Right lung (tissue), 10 donors: ENCODE measurements at places on chromosomes 1 and 21.

GRCh38 chr1:41468122-41468762, 16.2 kb downstream of the EDN2 start:
- DNase-seq = no peak

- DNase-seq = no peak
These were observed 16.0 kb upstream of the PIGV start for GRCh38 chr1:26771643-26772321.

DNA sequence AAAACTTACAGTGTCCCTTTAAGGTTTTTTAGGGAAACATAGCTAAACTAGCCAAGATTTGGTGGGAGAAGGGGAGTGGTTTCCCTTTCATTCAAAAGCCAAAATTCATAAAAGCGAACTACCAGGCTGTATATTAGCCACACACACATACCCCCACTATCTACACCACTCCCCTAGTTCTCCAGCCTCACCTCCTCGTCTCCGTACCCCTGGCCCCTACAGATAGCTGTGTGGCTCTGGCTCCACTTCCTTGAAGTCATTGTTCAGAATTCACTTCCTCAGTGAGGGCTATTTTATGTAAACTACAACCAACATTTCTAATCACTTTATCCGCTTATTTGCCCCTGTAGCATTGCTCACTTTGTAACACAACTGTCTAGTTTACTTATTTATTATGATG, 5.3 kb upstream of the DPH5 start:
- DNase-seq = no peak

- peak; percentile 31 for DNase-seq
These were observed 14.1 kb downstream of the PEA15 start for GRCh38 chr1:160219062-160219929.

GRCh38 chr1:79852004-79852403, 845.5 kb upstream of the ADGRL4 start:
- DNase-seq = no peak

GRCh38 chr1:175522880-175523279, 220.5 kb downstream of the TNR start:
- DNase-seq = no peak

DNA sequence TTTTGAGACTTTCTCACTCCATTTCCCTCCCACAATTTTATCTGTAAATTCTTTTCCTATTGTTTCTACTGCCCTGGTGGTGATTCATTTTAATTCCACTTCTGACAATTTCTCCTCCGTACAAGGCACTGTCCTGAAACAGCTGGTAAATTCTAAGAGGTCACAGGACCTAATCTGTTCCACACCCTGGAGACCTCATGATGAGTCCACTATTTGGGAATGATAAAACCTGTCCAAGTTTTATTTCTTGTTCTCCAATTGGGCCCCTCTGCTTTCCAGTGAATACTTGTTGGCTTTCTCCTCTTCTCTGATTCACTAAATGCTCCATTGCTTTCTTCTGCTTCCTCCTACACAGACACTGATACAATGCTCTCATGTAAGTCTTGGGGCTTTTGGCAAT, 343.1 kb upstream of the DUSP10 start:
- DNase-seq = no peak

- DNase-seq = no peak
These were observed 311.0 kb downstream of the MRPL39 start for GRCh38 chr21:25296252-25296651.

- no peak for DNase-seq
These were observed 443.5 kb upstream of the B3GALT2 start for GRCh38 chr1:193629875-193630274.

- DNase-seq = no peak
These were observed 83.8 kb upstream of the HOOK1 start for GRCh38 chr1:59730759-59731478.

- DNase-seq = no peak
These were observed 120.5 kb upstream of the CD34 start for GRCh38 chr1:208031316-208031931.

DNA sequence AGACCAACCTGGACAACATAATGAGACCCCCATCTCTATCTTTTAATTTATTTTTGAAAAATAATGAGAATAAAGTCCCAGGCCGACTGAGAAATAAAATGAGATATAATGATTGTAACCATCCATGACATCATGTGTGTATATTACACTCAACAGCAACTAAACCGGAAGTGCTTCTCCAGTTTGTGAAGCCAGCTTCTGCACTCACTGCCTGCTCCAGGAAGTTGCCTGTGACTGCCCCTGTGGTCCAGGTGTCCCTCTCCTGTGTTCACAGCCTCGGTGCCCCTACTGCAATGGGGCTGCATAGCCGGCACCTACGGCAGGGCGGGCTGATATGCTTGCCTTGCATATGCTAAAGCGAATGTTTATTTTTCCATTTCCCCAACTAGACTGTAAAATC, 68.3 kb downstream of the SSBP3 start:
- DNase-seq = no peak

- DNase-seq = no peak
These were observed 76.4 kb downstream of the ST3GAL3 start for GRCh38 chr1:43783671-43784205.

DNA sequence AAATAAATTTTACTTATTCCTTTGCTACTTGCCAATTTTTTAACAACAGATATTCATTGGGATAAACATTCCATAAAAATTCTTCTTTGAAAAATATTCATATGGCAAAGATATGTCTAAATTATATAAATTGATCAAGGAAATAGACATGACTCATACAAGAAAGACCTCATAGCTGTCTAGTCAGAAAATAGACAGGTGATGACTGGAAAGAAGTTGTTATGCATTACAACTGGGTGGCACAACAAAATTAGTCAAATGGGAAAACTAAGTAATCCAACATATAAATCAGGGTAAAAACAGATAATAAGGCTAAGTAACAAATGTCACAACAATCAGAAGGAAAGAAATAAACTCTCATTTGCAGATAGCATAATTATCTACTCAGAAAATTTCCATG, 92.0 kb downstream of the USH2A start:
- DNase-seq = no peak

GRCh38 chr1:185345913-185346720, 29.1 kb upstream of the IVNS1ABP start:
- DNase-seq = no peak

GRCh38 chr1:33826311-33826710, 37.6 kb upstream of the HMGB4 start:
- no peak for DNase-seq

DNA sequence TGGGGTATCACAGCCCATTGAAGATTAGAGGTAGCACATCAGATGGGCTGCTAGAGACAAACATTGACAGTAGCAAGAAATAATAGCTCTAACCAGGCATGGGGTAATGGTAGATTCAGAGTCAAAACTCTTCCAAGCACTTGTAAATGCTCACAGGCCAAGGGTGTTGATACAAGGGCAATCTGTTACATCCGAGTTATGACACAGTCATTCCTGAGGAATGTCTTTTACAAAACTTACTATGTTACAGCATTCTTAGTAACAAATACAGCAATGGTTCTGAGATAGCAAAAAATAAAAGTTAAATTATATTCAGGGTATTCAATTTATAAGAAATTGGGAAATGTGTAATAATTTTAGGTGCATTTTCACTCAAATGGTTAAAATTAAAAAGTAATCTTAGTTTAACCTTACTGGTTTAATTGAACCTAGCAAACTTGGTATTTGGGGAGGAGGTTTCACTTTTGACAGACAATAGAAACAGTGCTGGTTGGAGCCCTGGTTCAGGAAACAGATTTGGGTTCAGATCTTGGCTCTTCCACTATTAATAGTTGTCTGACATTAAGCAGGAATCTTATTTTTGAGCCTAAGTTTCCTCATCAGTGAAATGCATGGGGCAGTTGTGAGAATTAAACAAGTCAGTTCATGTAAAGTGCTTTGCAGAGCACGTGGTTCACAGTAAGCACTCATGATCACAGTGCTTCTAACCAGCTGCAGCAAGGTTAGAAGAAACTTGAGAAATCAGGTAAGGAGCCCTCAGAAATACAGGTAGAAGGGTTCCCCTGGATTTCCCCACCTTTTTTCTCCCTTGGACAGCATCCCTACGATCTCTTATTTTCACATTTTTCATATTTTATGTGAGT, 4.4 kb downstream of the ST3GAL3 start:
- no peak for DNase-seq
